ENCODE measurements at places on chromosomes 2 and 18.

GRCh38 chr2:33380001-33380609, 96.3 kb upstream of the RASGRP3 start:
- no peak for DNase-seq

DNA sequence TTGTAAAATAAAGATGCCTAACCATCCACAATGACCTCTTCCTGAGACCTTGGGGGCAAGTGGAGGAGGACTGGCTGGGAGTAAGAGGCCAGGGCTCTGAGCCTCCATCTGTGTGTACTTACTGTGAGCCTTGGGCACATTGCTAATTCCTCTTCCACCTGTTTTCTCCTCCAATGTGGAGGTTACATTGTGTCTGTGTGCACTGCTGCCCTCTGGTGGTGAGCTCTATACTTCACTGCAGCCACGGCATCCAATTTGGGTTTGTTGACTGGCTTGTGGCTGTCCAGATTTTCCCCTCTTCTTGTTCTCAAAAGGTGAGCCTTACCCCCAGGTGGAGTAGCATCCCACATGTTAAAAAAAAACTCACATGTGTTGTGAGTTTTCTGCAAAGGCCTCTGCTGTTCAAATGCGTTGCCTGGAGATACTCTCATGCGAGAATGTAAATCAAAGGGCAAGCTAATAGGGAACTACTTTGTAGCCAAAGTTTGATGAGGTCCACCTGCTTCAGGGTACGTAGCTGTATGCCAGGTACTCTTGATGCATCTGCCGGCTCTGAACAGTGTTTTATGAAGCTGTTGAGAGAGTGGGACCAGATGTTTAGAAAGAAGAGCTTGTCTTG, 80.8 kb downstream of the APOB start:
- DNase-seq, result peak; percentile 53

GRCh38 chr2:111204706-111205105, 84.0 kb downstream of the BCL2L11 start:
- no peak for DNase-seq

DNA sequence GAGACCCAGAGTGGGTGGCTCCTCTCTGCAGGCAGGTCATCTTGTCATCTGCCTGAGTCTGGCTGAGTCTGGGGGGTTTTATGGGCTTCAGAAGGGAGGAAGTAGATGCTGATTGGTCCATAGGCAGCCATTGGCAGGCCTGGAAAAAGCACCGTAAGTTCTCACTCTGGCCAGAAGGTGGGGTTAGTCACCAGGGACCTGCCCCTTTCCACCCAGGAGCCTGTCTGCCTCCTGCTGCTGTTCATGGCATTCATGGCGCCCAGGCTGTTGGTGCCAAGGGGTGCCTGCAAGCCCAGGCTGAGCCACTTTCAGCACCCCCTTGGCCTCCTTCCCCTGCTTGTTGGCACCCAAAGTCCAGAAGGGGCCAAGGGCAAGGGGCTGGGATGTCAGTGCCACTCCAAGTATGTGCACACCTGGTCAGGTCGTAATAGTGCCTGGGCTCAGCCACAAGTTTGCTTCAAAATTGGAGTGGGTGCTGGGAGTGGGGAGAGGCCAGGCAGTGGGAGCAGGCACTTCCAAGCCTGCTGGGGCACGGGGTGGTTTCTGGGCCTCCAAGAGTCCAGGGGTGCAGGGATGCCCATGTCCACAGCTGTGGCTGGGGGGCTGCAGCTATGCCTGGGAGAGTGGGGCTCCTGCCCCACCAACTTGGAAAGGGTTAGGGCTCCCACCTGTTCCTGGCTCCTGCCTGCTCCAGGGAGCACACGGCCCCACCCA, 178.1 kb downstream of the FAM210A start:
- no peak for DNase-seq

- no peak for DNase-seq
These were observed 36.9 kb downstream of the SCN9A start for GRCh38 chr2:166338831-166339339.

- no peak for DNase-seq
These were observed 345.3 kb upstream of the CDH20 start for GRCh38 chr18:60987963-60988362.

GRCh38 chr2:31735716-31736115, 155.0 kb upstream of the SRD5A2 start:
- no peak for DNase-seq

DNA sequence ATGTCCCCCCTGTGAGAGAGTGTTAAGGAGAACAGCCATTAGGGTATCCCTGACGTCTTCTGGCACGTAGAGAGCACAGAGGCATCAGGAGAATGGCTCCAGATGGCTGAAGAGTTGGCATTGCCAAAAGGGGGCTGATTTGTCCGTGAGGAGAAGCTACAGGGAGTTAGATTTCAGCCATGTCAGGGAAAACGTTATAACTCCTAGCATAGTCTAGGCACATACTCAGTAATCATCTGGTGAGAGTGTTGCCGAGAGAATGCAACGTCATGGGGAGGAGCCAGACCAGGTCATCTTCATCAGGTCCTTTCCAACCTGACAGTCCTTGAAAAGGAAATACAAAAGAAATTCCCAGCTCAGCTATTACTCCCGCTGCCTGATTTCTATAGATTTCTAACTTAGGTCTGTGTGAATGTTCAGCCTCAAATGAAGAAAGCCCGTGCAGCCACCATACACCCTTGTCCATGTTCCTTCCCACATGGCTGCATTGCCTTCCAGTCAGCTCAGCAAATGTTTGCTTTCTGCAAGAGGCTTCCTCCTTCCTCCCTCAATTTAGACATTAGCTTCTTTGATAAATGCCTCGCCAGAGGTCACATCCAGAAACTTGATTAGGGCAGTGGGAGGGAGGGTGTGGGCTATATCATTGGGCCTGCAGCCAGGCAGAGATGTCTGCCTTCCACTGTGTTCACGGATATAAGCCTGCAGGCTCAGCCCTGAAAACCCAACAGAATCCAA, 93.0 kb downstream of the STPG4 start:
- DNase-seq, result no peak

DNA sequence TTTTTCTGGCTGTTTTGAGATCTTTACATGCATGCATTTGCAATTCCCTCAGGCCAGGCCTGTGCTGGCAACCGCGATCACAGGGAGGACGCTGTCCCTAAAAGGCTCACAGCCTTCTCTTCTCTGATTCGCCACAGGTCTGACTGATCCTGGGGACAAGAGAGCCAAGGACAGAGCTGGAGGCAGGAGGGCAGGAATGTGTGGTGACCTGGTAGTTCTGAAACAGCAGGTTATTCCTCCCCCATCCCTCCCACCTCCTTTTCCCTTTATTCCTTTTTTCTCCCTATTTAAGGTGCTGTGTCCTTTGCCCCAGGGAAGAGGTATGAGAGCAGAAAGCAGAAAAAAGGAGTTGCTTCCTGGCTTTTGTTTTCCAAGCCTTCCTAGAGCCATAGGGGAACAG, 21.9 kb downstream of the TMEM177 start:
- no peak for DNase-seq

- DNase-seq, result no peak
These were observed 651 bp upstream of the DPYSL5 start for GRCh38 chr2:26847307-26847654.

GRCh38 chr2:65367524-65367923, 64.9 kb downstream of the SPRED2 start:
- no peak for DNase-seq

GRCh38 chr2:172596776-172597175, 40.9 kb downstream of the PDK1 start:
- no peak for DNase-seq

- no peak for DNase-seq
These were observed 705 bp downstream of the EFR3B start for GRCh38 chr2:25042321-25043240.

GRCh38 chr2:37555457-37555856, 116.0 kb downstream of the CDC42EP3 start:
- DNase-seq, result no peak

- DNase-seq, result no peak
These were observed 2.5 kb upstream of the FAP start for GRCh38 chr2:162245781-162246180.

DNA sequence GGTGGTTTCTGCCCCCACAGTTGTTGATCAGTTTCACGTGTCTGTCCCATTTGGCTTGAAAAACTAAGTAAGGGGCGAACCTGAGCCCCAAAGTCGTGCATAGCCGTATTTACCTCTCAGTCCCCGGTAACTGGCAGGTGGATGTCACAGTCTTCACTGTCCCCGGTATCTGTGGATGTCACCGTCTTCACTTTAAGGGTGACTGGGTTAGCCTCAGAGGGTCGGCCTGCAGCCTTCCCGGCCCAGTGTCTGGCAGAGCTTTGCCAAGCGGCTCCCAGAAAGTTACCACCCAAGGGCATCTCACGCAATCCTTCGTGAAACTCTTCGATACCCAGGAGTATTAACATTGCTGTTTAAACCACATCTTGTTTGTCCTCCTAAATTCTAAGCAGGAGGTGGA, 125.3 kb upstream of the CTDP1 start:
- DNase-seq, result no peak

- no peak for DNase-seq
These were observed 88.4 kb downstream of the PTGR3 start for GRCh38 chr18:75120521-75120920.

DNA sequence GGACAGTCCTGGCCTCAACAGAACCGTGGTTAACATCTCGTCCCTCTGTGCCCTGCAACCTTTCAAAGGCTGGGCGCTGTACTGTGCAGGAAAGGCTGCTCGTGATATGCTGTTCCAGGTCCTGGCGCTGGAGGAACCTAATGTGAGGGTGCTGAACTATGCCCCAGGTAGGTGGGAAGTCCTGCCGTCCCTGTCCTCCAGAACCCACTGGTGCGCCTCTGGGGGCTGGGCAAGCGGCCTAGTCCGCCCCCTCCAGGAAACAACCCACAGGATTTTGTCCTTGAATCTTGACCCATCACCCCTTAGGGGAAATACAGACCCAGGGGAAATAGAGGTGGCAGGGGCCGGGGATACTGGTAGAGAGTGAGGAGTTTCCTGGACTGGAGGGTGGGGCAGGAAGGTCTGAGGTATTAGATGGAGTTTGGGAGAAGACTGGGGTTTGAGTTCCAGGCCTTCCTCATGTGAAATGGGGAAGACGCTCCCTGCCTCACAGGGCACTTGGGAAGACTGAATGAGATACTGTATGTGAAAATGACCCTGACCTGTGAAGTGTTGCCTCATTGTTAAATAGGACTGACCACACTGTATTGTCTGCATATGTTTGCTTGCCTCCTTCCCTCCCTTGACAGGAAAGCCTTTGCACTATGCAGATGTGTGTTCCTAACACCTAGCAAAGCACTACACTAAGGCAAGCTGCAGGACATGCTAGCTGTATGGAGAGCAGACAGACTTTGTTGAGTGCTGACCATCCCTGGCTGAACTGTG, 1.4 kb downstream of the SPR start:
- DNase-seq, result no peak

- no peak for DNase-seq
These were observed 84.3 kb downstream of the MGAT5 start for GRCh38 chr2:134338208-134338607.

- no peak for DNase-seq
These were observed at the start of gene CD8A for GRCh38 chr2:86790676-86791572. CD8A (minus strand) TSS chr2:86790913; CDS start chr2:86790825, 88 bp downstream.

GRCh38 chr18:57581301-57581934, 5.1 kb downstream of the FECH start:
- DNase-seq, result no peak

- no peak for DNase-seq
These were observed 293.5 kb upstream of the SLC39A10 start for GRCh38 chr2:195363496-195363895.

DNA sequence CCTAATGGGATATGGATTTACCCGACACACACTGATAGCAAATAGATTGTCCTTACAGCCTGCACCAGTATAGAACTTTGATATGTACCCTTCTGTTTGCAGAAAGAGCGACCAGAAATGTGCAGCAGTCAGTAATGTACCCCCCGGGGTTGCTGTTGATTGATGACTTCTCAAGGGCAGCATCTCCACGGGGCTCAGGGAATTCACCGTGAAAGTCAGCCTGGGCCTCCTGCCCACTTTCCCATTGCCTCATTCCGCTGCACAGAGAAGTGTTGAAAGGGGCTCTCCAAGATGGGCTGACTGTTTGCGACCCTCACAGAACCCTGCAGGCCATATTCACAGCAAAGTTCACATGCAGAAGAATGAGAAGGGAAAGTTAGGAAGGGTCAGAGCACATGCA, 241.3 kb downstream of the PRKCE start:
- no peak for DNase-seq

- no peak for DNase-seq
These were observed 53.9 kb downstream of the REEP1 start for GRCh38 chr2:86283411-86284030.

DNA sequence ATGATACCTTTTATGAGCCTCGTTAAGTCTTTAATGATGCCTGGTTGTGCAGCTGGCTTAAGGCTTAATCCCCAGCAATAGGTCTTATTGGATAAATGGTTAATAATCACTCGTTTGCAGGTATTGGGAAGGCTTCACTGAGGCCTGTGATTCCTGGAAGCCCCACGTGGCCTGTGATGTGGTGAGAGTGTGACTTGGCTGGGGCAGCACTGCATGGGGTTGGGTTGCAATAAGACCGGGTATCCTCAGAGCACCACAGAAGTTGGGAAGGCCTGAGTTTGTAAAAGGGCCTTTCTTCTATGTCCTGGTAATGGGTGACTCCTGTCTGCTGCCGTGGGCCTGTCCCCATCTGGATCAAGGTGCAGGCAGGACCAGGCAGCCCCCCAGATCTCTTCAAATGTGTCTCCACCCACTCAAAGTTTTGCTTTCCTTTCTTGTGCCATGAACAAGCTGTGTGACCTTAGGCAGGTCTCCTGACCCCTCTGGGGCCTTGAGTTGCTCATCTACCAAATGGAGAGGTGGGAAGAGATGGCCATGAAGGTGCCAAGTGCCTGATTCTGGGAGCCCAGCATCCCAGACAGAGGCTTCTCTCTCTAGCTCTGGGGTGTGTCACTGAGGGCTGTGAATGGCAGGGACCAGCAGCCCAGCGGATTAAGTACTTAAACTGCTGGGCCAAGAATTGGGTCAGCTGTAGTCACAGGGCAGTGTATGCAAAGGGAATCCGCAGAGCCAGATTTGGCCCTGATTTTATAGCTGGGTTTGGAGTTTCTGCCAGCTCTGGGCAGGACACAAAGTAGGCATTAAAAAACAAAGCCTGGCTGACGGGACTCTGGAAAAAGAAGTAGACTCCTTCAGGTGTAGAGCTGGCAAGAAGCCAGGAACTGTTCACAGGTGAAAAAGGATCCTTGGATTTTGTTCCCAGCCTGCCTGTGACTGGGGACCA, 24.4 kb downstream of the LBH start:
- DNase-seq, result no peak

- DNase-seq, result no peak
These were observed 40.2 kb downstream of the CCDC74A start for GRCh38 chr2:131567891-131568290.

GRCh38 chr2:133710613-133711012, 142.3 kb upstream of the NCKAP5 start:
- DNase-seq, result no peak

DNA sequence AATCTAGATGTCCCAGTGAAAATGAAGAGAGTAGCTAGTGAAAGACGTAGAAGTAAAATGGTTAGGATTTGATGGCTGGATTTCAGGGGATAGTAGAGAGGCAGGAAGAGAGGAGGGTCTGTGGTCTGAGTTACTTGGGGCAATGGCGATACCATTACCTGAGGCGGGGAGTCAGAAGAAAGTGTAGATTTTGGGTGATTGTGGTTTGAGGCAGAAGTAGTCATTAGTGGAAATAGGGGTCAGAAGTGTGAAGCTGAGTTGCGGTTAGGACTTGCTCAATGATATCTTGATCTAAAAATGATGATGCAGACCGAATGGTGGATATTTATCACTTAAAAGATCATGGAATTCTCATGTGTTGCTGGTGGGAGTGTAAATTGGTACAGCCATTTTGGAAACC, 41.0 kb downstream of the CEP192 start:
- DNase-seq, result no peak

- DNase-seq, result no peak
These were observed 11.0 kb upstream of the PLEKHM3 start for GRCh38 chr2:208036357-208036756.

Measured in activated CD4-positive, alpha-beta T cell treated with anti-CD3 and anti-CD28 coated beads for 1 hour (primary cell).